Kidney (tissue), 22 donors: ENCODE measurements at places on chromosomes 6 and 20.

GRCh38 chr6:17536586-17536985, 63.5 kb upstream of the FAM8A1 start:
- DNase-seq = no peak

- no peak for DNase-seq
These were observed 346.5 kb upstream of the PLCB4 start for GRCh38 chr20:8722277-8722928.

GRCh38 chr6:120279466-120280167, 930.1 kb upstream of the MAN1A1 start:
- DNase-seq = no peak

DNA sequence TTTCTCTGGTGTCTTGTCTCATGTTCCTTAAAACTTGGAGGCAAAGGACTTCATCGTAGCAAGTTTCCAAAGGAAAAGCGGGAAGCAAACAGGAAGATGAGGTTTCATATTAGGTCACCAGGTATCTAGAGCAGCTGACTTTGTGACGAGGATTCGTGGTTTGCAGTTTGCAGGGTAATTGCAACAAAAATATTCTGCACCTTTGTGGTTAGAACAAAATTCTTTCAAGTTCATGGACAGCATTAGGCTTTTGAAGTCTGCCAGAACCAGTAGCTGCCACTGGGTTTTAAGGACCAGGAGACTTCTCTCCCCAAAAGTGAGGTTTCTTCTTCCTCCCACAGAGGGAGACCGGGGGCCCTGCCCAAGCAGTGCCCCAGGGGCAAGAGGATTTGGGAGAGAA, 63.4 kb downstream of the RPP40 start:
- DNase-seq = no peak

GRCh38 chr20:50203951-50204937, 13.6 kb downstream of the CEBPB start:
- no peak for DNase-seq

DNA sequence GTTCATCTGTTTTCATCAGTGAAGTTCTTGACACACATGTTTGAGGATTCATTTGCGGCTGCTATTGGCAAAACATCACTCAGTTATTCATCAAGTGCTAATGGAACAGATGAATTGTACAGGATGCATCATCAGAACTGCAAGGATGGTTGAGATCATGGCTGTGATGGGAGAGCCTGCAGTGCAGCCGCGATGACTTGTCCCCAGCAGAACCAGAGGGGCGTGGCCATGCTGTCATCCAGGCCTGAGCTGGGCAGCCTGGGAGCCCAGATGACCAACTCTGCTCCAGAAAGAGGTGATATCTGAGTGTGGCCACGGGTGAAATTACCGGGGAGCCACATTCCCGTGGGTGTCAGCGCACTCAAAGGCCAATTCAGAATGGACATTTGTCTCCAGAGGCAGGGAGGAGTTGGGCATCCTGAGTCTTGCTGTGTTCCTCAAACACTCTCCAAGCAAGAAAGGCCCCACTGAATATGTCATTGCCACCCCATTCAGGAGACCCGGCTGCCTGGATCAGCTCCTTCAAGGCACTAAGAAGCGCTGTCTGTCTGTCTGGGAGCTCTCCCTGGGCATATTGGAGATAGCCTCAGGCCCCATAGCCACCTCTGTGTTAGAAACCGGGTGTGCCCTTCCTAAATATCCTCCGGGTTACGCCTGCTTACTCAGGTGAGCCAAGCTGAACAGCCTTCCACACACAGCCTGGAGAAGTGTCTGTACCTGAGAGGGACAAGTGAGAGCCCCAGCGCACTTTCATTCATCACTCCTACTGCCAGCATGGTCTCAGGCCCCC, 66.7 kb downstream of the SYNDIG1 start:
- no peak for DNase-seq

DNA sequence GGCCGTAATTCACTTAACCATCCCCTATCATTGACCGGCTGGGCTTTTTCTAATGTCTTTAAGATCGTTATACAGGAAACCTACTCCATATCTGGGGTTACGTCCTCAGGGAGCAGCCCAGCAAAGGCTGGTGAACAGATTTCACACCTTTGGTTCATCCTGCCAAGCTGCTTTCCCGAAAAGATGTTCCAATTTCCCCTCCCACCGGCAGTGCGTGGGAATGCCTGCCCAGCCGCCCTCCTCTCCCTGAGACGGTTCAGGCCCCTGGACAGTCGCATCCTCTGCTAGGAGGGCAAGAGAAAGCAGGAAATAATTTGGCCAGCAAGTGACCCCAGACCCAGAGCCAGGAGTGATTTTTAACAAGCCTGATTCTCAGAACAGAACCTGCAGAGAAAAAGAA, 16.3 kb downstream of the SIRPA start:
- DNase-seq = no peak

GRCh38 chr20:49346682-49347081, 68.8 kb upstream of the ZNFX1 start:
- no peak for DNase-seq

DNA sequence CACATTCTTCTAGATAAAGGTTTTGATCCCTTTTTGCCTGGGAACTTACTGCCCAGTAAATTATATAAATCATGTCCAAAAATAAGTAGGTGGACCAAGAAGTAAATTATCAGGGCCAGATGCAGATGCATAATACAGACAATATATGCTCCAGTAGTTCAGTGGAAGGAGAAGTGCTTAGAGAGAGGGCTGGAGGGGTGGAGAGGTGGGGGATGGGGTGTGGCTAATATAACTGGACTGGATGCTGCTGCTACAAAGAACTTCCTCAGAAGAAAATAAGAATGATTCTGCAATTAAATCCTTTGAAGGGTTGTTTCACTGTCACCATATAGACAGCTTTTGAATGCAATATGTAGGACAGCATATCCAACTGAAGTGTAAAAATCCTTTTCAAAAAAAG, 14.8 kb upstream of the TFAP2D start:
- no peak for DNase-seq

GRCh38 chr6:41707565-41708200, 27.7 kb downstream of the TFEB start:
- no peak for DNase-seq

DNA sequence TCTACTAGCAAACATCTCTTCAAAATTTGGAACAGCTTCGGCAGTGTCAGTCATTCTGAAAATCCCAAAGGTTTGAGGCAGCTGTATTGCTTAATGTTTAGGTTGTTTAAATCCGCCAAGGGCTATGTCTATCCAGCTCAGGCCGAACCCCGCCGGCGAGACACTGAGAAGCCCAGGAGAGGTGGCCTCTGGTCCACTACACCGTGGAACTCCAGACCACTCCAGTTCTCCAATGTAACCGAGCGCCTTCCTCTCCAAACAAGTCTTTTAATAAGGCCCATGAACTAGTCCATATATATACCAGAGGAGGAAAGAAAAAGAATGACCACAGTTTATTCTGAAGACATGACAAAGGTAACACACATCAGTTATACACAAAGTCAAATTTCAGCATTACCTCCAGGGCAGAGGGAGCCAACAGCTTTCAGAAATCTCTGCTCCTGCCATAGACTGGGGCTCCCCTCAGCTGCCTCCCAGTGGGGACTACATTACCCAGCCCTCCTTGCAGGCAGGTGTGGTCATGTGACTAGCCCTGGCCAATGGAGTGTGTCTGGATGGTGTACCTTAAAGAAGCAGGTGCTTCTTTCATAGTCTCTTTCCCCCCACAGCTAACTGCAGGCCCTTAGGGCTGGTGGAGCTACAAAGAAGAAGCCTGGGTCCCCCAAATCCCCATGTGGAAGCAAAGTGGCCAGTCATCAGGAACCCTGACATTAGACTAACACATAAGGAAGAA, at the start of gene RAMACL:
Gene RAMACL, minus strand, starts transcription at position 255 of the 733 bp plus-strand sequence. Its CDS starts 201 bp downstream, at position 54.
- DNase-seq = peak; percentile 39

- DNase-seq = peak; percentile 62
These were observed 19.5 kb downstream of the NDUFAF4 start for GRCh38 chr6:96878143-96878542.

GRCh38 chr6:112432853-112433252, 85.7 kb downstream of the RFPL4B start:
- no peak for DNase-seq

DNA sequence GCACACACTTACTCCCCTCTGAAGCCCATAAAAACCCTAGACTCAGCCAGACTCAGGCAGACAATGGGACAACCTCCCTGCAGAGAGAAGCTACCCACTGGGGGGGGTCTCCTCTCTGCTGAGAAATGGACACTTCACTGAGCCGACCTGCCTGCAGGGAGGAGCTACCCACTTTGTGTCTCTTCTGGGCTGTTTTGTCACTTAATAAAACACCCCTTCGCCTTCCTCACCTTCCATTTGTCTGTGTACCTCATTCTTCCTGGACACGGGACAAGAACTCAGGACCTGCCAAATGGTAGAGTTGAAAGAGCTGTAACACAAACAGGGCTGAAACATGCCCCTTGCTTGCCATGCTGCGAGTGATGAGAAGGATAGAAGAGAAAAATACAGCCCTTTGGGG, 151.7 kb upstream of the HDDC2 start:
- DNase-seq = no peak

- DNase-seq = no peak
These were observed 222.9 kb downstream of the DLL1 start for GRCh38 chr6:170067923-170068360.

DNA sequence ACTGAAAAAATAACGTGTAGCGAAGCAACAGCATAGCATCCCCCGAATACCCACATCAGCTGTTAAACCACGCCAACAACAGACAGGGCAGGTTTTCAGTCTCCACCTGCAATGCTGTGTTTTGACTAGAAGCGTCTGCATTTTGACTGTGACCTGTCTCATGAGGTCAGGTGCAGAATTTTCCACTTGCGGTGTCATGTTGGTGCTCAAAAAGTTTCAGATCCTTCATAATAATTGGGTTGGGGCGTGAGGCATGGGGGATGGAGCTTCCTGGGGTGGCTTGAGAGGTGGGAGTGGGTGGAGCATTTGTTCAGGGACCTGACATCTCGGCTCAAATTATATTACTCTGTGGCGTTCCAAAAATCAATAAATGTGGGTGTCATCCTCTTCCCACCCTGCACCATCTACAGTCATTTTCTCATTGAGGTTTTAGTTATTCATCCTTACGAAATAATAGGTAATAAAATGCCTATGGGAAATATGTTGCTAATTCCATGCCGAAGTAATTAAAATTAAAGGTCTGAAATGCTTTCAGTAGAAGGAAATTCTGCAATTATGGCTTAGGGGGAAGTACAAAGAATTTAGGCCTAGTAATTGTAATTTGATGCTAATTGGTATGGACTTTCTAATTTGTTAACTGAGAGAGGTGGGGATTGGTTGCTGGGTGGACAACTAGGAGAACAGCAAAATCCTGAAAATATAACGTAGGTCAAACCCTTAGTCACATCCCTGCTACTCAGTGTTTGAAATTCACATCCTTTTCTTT, 81.0 kb downstream of the TIAM2 start:
- no peak for DNase-seq

GRCh38 chr6:80478030-80478429, 371.6 kb downstream of the BCKDHB start:
- no peak for DNase-seq

DNA sequence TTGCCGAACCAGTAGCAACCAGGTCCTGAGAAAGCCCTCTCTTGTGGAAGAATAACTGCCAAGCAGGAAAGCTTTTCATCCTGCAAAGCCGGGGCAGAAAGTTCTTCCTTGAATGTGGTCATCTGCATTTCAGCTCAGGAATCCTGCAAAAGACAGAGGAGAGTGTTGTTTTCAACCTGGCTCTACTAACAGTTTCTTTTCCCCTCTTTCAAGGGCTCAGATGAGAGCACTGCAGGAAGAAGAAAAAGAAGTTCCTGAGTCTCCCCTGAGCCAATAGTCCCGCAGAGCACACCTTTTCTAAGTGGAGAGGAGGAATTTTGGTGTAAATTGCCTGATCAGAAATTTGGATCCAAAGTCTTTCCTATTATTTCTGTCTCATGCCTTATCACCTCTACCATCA, 10.7 kb downstream of the HLA-DRB1 start:
- DNase-seq = no peak

DNA sequence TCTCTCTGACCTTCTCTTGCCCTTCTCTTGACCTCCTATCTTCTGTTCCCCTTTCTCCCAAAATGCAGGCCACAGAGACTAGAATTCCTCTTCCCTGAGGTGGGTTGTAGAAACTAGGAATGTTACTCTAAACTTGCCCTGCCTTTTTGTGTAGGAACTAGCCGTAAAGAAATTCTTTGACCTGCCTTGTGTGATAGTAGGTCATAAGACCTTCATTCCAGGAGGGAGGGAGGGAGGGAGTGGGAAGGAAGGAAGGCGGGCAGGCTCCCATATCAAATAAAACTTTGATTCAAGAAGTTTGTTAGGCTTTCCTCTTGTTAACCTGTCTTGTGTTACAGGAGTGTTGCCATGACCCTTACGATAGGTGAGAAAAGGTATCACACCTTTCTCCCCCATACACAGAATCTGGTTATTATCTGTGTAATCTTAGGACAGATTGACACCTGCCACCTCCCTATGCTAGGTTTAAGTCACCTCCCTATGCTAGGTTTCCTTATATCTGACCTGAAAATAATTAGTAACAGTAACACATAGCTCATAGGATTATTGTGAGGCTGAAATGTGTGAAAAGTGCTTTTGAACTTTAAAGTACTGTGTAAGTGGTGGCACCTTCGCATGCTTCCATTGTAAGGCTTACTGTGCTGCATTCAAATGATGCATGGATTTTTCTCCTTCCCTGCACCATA, 32.6 kb upstream of the FUCA2 start:
- no peak for DNase-seq

DNA sequence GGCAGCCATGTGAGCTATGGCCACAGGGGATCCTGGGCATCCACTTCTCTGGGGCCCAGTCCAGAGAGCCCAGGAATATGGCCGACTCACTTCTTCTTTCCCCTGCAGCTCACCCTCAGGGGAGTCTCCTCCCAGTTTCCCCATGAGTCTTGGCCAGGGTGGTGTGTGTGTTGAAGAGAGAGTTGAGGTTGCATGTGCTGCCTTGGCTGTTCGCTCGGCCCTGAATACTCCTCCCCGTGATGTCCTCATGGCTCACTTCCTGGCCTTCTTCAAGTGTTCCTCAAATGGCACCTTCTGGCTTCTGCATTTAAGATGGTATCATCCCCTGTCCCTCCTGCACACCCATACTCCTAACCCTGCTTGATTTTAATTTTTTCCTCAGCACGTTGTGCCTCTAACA, 3.2 kb upstream of the TREML1 start:
- DNase-seq = no peak
